ENCODE measurements at places on chromosomes 16 and 17.

DNA sequence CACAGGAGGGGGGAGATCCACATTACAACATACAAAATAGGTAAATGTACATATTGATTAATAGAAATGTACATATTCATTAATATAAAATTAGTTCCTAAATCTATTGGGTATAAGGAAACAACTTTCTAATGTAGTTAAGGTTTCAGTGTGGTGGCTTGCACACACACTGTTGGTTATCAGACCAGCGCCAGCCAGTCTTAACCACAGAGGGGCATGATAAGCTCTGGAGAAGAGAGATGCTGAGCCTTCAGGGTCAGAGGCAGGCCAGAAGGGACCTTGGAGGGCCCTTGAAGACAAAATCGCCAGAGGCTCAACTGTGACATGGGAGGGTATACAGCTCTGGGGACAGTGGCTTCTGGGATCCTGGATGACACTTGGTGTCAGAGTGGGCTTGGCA lies 10.9 kb upstream of the ZFP90 start:
- no peak for DNase-seq

GRCh38 chr16:70681382-70682238 lies 4.2 kb downstream of the MTSS2 start:
- no peak for DNase-seq

DNA sequence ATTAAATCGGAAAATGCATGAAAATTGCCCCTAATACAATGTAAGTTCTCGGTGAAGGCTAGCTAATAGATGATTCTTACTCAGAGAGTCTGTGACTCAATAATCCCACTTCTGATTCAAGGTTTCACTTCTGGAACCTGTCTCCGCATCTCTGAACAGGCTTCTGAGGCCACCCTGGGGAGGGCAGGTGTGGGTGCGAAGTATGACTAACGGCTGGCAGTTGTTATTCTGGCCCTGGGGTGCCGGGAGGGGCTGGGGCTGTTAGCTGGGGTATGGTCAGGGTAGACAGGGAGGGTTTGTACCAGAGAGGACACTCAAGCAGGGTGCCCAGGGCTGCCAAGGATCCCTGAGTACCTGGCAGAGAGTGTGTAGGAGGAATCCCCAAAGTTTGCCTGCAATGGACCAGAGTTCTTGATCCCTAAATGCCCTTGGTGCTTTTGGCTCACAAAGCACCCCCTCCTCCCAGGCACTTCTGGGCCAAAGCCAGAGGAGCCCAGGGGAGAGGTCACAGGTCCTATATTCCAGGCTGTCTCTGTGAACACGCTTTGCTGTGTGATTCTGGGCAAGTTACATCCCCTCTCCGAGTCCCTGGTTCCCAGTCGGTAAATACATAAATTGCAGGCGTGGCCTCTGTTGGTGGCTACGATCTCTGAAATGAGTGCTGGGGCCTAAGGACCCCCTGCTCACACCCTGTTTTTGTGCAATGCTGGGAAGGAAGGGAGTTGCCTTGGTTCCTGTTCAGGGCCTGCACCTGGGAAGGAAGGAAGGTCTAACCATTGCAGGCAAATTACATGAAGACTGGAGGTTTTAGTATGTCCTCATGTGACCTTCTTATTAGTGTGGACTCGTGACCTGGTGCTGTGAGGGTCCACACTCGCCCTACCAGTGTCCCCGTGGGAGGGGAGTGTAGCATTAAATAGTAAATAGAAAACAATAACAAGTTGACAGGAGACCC lies 49.9 kb upstream of the CPNE2 start:
- DNase-seq = no peak

- no peak for DNase-seq
Measured at GRCh38 chr16:53282328-53282727, 151.9 kb upstream of the RBL2 start.

- DNase-seq = peak; percentile 40
Measured at GRCh38 chr16:2713985-2714774, 5.8 kb downstream of the PRSS27 start.

DNA sequence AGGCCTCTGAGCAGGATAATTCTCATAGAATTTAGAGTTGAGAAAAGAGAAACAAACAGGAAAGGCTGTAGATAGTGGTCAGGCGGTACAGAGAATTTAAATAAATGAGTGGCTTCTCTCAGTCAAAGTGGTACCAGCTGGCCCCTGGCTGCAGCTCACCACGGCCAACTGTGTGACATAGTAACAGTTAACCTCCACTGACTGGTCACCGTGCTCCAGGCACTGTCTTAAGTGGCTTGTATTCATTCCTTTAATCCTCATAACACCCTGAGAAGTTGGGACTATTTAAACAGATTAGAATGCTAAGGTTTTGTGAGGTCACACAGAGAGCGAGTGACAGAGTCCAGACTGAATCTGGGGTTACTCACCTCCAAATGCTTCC lies 108.9 kb downstream of the GNAO1 start:
- DNase-seq = no peak

DNA sequence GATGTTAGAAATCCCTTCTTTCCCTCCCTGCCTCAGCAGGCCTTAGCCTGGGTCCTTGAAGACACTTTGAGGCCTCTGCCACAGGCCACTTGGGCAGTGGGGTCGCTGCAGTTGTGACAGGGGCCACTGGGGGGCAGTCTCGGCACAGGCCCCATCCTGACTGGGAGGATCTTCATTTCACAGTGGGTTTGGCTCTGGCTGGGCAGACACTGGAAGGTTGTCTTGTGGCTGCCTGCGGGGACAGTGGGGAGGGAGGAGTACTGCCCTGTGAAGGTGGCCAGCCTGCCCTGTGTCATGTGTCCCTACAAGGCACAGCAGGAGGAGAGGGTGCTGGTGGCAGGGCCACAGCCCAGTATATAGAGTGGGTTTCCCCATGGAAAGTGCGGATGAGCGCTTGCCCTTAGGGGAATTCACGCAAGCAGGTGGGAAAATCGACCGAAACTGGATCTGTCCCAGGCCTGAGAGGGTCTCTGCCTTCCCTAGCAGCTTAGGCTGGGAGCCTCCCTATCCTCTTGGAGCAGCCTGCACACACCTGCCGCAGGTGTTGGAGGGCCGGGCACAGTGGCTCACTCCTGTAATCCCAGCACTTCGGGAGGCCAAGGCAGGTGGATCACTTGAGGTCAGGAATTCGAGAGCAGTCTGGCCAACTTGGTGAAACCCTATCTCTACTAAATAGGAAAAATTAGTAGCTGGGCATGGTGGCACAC lies 28.8 kb downstream of the GINS2 start:
- DNase-seq = peak; percentile 49
